ENCODE measurements at places on chromosomes 7 and 10.

- DNase-seq: no peak
Measured at GRCh38 chr10:121974019-121974534, 940 bp downstream of the NSMCE4A start.

DNA sequence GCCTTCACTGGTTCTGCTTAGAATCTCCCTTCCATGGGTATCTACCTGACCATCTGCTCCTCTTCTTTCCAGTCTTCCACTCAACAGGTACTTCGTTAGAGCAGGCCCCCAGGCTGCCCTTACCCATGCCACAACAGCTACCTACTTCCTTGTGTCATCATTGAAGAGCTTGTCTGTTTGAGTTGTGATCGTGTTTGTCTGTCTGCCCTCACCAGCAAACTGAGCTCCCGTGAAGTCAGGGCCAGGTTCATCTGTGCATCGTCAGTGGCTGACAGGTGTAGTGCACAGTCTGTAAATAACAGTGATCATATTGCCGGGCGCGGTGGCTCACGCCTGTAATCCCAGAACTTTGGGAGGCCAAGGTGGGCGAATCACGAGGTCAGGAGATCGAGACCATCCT lies 5.0 kb downstream of the NIPSNAP2 start:
- no peak for DNase-seq

DNA sequence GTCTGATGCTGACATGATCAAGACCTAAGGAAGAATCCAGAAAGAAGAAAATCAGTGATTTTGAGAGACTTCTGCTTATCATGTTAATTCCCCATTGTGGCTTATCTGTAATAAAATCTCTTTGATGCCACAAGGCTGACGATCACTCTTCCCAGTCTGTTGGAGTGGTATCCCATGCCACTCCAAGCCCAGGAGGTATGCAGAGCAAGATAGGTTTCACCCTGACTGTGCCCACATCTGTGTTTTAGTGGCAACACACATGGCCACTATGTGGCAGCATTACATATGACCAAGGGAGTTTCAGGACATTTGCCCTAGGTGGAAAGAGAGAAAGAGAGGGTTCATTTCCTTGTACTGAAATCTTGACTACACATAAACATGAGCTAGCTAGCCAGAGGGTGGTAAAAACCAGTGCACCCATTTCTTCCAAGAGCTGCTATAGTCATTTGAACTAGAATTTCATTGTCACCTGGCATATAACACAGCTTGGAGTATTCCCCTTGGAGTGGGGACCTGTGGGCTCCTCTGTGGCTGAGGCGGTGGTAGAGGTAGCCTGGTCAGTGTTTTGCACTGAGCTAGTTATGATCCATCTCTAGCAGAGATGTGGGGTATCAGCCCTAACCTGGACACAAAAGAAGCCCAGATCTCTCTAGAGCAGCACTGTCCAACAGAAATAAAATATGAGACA lies 20.8 kb downstream of the LAMB4 start:
- DNase-seq: no peak

- no peak for DNase-seq
Measured at GRCh38 chr7:110170841-110171240, 920.1 kb upstream of the LRRN3 start.

DNA sequence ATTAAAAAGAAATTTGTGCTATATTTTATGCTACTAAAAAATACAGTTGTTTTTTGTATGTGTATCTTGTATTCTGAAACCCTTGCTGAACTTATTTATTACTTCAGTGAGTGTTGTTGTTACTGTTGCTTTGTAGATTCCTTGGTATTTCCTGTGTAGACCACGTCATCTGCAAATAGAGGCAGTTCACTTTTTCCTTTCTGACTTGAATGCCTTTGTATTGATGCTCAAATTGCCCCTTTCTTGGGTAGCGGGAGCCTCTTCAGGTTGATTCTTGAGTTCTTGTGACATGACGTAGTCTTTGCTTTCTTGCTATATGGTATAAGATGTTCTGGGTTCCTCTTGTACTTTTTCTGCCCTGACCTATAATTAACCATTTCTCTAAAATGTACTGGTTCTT lies 504.1 kb downstream of the SDK1 start:
- DNase-seq: no peak

DNA sequence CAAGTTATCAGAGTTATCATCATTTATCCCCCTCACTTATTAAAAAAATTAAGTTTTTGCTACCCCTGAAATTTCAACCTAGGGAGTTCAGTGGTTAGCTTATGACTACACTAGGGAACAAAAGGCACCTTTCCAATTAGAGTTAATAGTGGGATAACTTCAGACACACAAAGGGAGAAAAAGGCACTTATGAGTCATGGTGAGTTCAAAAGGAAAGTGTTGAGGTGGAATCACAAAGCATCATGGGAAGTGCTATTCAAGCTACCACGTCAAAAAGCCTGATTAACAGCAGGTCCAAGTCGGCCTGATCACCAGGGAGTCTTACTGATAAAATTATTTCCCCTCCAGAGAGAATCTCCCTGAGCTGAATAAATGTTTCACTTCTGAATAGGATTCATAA lies 165.7 kb downstream of the C7orf25 start:
- no peak for DNase-seq

DNA sequence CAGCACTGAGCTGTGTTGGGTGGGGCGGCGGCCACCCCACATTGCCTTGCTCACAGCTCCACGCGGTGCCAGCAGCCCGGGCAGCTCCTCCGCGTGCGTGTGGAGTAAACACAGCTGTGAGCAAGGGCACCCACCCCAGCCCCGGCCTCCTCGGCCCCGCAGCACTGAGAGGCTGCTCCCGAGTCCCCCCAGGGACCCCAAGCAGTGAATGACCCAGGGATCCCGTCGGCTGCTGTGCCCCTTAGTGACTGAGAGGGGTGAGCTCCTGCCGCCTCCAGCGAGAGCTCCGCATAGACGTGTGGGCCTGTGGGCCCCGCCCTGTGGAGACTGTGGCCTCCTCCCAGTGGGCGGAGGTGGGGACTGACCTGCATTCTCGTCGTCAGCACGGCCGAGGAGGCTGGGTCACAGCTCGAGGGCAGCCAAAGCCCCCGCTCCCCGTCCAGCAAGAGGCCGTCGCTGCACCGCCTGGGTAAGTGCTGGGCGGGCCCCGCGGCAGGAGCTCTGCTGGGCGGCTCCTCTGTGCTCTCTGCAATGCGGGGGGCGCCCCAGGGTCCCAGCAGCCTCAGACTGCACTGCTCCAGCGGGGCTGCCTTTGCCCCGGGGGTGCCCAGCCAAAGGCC lies 29.9 kb upstream of the UTF1 start:
- no peak for DNase-seq

- no peak for DNase-seq
Measured at GRCh38 chr7:33530664-33531063, 374.7 kb upstream of the BMPER start.

DNA sequence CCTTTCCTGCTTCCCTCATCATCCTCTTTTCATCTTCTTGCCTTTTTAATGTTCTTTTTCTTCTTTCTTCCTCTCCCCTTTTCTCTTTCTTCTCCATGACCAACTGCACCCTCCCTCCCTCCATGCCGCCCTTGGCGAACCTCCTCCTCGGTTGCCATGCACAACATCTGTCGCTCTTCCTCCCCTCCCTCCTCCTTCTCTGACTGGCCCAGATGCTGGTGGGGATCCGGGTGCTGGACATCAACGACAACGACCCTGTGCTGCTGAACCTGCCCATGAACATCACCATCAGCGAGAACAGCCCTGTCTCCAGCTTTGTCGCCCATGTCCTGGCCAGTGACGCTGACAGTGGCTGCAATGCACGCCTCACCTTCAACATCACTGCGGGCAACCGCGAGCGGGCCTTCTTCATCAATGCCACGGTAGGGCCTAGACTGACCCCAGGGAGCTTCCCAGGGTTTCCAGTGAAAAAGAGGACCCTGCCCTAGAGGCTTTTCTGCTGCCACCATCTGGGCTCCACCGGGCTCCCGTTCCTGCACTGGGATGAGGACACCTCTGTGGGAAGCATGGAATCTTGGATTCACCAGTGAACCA lies 11.5 kb upstream of the VSIR start:
- no peak for DNase-seq

- no peak for DNase-seq
Measured at GRCh38 chr7:24727154-24728120, 29.8 kb downstream of the GSDME start.

GRCh38 chr7:12764458-12764891 lies 77.0 kb downstream of the ARL4A start:
- no peak for DNase-seq

DNA sequence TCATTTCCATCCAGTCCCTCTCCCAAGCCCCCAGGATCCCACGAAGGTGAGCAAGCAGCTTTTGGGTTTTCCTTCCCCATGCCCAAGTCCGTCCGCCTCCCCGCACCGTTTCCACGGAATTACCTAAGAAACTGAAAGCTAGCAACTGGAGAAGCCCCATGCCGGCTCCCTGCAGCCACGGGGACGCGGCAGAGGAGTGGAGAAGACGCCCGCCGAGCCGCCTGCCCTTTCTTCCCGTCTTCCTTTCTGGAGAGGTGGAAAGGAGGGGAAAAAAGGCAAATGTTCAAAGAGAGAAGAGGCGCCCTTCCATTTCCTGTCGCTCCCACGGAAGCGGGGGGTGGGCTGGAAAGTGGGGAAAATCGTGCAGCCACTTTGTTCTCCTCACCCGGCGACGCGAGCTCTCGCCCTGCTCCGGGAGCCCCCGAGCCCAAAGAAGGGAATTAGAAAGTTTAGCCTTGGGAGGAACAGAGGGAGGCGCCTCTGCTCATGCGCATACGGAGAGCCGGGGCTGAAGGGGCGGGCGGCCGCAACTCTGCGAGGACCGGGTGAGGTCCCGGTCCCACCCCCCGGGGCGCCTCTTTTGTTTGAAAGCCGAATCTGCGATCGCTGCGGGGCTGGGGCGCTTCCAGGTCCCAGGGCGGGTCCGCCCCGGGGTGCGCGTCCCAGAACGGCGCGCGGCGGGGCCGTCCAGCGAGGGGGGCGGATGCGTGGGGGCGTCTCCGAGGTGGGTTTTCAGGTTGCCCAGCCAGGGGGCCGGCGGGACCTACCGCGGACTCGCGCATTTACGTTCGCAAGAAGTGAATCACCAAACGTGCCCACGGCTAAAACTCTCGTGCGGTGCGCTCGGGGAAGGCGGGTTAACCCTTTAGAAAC lies at the start of gene LAMB1:
Gene LAMB1 (minus strand): TSS at position 436 of the 873 bp plus-strand sequence. CDS start 276 bp downstream, at position 160.
- no peak for DNase-seq

DNA sequence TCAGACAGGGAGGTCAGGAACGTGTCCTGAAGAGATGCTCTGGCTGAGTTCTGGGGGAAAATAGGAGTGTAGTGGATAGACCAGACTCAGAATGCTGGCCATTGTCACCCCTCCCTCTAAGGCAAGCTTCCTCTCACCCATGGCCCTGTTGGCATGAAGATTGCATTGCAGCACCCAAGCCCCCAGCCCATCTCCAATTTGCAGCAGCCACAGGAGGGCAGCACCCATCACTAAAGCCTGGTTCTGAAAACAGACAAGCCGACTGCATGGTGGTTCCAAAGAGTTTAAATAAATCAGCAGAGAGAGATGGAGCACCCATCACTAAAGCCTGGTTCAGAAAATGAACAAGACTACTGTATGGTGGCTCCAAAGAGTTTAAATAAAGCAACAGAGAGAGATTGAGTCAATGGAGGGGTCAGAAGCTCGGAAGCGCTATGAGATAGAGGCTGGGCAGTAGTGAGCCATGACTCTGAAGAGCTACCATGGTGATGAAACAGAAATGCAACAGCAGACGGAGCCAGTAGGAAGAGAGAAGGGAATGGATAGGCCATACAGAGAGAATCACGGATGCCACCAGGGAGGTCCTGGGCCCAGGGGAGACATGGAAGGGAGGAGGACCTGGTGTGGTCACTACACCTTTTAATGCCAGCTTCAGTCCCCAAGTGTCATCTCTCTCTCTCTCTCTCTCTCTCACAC lies 237.9 kb upstream of the MYO3A start:
- no peak for DNase-seq

- no peak for DNase-seq
Measured at GRCh38 chr7:137798073-137798763, 48.6 kb downstream of the DGKI start.

DNA sequence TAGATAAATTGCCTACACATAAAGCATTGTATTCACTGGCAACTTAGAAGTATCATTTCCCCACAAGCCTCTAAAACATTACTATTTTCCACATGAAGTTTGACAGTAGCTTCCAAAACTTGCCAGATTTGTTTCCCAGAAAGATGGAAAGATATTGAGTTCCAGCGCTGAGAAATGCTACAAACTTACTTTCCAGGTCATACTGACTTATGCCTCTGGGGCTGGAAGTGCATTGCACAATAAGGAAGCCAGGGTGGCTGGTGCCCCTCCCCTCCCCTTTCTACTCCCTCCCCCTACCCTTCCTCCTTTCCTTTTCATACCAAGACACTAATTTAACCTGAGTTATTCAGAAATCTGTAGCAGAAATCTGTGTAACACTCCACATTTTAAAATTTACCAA lies 212.6 kb downstream of the WDR37 start:
- no peak for DNase-seq

DNA sequence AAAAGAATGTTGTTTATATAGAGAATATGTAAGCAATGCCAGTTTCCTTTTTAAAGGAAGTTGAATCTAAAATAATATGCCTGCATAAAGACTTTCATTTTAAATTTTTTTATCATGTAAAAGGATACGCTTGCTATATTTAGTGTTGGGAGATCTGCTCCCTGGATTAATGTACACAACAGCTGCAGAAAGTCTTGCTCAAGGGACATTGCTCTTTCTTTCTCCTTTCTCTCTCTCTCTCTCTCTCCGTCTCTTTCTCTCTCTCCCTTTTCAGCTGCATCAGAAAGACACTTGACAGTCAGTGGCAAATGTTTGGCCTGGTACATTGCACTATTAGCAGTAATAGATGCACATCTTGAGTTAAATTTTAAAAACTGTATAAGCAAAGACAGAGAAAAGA lies 739 bp downstream of the MYPN start:
- DNase-seq: no peak

DNA sequence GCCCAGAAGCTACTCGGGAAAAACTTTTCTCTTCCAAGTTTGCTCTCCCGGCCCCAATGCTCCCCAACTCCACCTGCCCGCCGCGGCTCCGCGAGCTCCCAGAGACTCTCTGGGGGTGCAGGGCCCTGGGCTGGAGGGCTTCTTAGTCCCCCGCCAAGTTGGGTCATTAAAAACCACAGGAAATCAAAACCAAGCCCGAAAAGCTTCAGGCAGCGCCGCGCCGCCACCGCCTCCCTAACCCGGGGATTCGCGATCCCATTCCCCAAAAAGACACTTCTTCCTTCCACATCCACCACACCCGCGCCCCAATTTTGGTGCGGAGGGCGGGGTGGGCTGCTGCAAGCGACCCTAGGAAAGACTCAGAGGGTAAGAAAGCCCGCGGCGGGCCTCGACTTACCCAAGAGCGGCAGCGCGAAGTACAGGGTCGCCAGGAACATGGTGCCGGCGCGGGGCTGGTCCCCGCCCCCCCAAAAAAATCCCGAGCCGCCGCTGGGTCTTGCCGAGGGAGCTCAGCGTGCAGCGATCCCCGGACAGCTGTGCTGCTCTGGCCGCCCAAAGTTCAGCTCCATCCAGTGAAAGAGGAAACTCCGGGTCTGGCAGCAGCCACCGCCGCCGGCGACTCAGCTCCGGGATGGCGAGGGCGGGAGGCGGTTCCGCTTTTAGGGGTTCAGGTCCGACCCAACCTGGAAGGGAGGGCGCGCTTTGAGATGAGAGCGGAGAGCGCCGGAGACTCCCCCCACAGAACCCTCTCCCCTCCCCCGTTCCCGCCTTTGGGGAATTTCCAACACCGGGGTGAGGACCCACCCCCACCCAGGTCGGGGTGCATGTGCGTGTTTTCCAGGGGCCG lies 1.2 kb downstream of the GFRA1 start:
- no peak for DNase-seq

Data from activated T-cell treated with anti-CD3 and anti-CD28 coated beads for 1 hour (primary cell).